Activated CD4-positive, CD25-positive, alpha-beta regulatory T cell treated with anti-CD3 and anti-CD28 coated beads, Interleukin-2, amount 50 U/mL, for 24 hours (primary cell): ENCODE measurements at places on chromosomes 2 and 18.

DNA sequence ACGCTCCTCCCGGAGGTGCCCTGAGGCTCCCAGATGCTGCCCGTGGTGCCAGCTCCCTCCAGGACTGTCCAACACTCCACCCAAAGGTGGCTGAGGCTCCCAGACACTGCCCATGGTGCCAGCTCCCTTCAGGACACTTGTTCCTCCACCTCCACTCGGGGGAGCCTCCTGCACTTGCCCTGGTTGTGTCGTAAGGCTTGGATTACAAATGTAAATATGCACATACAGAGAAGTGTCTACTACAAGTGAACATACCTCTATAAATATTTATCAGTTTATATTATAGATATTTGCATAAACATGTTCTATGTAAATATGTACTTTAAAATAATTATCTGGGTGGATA lies 143.3 kb downstream of the PXDN start:
- ATAC-seq: no peak

DNA sequence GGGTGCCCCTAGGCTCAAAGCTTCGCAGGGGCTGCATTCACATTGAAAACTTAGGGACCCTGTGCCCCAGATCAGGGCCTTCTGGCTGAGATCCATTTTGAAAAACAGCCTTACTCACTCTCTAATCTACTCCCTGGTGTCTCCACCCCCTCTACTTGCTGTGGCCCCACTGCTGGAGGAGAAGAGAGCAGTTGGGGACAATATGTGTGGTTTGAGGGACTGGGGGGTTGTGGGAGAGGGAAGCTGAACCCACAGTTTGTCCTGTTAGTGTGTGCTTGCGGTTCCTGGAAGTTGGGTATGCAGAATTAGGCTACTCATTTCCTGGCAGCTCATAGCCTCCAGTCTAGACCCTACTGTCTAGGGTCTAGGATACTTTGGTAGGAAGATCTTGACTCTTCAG lies 211.4 kb downstream of the PRKCE start:
- no peak for ATAC-seq

DNA sequence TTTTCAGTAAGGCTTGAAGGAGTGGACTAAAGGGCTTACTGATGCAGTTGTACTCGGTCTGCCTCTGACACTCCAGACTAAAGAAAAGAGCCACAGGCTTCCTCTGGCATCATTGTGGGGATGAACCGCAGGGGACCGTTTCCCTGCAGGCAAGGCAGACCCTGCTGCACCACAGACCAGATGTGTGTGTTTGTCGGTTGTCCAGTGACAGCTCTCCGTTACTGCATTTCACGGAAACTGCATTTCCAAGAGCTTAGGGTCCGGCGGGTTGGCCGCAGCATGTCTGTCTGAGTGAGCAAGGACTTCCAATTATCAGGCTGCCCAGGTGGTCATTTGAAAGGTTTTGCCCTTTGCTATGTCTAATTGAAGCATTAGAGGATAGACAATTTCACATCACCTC lies 98.1 kb downstream of the FAM210A start:
- ATAC-seq: no peak

GRCh38 chr18:79961527-79962291 lies 2.7 kb upstream of the HSBP1L1 start:
- ATAC-seq: no peak

- no peak for ATAC-seq
Observed at GRCh38 chr2:135187270-135187669, 135.2 kb downstream of the RAB3GAP1 start.

GRCh38 chr2:99833586-99834201 lies 308.7 kb downstream of the AFF3 start:
- no peak for ATAC-seq

- ATAC-seq: no peak
Observed at GRCh38 chr2:129192841-129193253, 786.6 kb upstream of the RAB6C start.

DNA sequence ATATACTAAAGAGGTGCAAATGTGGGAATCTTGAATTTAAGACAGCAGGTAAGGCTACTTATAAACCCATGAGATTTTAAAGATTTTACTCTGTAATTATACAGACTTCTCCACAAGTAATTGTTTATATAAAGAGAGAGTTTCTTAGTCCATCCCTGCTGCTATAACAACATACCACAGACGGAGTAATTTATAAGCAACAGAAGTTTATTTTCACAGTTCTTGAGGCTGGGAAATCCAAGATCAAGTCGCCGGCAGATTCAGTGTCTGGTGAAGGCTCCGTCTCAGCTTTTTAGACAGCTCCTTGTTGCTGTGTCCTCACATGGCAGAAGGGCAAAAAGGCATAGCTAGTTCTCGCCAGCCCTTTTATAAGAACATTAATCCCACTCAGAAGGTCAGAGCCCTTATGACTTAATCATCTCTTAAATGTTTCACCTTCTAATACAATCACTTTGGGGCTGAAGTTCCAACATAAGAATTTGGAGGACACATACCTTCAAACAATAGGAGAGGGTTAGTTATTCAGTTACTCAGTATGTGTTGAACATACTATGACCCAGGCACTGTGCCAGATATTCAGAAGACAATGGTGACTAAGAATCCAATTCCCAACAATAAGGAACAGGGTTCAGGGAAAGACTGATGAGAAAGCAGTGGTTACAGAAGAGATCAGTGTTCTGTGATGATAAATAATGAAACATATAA lies 466.0 kb downstream of the RIT2 start:
- ATAC-seq: no peak

GRCh38 chr18:13565228-13565627 lies 161.1 kb downstream of the FAM210A start:
- ATAC-seq: no peak

DNA sequence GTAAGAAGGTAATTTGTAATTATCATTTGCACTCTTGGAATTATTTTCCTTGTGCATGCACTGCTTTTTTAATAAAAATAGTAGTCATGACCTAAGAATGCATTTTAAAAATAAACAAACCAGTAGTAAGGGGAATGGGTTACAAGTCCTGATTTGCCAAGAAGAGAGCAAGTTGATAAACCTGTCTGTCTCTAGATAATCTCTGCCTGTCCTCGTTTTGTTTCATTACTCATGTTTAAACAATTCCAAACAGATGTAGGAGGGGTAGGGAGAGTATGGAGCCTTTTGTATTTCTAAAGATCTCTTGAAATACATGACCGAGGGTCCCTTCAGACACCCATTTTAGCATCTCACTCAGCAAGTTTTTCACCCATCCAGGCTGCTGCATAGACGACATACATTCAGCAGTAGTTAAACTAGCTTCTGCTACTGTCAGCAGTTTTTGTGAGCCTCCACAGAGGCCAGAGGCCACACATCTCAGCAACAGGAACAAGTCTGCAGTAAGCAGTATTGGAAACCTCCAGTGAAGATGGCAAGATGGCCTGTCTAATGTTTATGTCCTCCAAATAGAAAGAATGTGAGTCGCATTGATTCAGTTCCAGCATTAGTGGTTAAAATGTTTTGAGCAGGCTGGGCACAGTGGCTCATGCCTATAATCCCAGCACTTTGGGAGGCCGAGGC lies 2.3 kb upstream of the EXOC6B start:
- no peak for ATAC-seq
